ENCODE measurements at places on chromosomes 1 and 21.

DNA sequence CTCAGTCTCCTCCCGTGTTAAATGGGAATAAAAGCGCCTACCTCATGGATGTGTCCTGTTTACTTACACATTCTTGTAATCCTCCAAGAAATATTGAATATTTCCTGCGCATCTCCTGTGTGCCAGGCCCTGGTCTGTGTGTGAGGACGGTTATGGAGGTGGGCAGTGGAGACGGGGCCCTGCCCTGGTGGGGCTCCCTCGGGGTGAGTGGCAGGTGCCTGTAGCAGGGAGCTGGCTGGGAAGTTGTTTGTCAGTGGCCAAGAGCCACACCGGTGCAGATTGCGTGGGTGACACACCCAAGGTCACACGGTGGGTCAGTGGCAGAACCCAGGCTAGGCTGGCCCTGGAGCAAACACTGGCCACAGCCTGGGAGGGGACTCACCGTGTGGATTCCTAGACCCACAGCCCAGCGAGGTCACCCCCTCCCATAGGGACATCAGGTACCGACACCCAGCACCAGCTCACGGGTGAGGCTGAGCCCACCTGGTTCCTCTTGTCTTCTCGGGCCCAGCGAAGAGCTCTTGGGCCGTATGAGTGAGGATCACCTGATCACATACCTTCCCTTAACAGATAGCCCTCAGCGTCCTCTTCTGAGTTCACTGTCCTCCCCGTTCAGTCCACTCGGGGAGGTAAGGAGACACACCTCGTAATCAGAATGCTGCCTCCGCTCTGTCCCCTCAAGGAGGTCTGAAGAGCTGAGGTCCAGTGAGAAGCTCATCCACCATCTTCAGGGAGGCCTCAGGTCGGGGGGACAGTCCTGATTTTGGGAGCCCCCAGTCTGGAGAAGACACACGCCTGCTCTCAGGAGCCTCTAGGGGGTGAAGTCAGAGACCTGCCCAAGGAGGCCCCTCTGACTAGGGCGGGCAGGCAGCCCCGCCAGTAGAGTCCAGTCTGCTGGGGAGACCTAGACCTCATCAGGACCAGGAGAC is 349.6 kb downstream of the MATN1 start:
- DNase-seq, result no peak

- DNase-seq, result no peak
These were observed 59.3 kb downstream of the PLPP3 start for GRCh38 chr1:56520016-56520601.

DNA sequence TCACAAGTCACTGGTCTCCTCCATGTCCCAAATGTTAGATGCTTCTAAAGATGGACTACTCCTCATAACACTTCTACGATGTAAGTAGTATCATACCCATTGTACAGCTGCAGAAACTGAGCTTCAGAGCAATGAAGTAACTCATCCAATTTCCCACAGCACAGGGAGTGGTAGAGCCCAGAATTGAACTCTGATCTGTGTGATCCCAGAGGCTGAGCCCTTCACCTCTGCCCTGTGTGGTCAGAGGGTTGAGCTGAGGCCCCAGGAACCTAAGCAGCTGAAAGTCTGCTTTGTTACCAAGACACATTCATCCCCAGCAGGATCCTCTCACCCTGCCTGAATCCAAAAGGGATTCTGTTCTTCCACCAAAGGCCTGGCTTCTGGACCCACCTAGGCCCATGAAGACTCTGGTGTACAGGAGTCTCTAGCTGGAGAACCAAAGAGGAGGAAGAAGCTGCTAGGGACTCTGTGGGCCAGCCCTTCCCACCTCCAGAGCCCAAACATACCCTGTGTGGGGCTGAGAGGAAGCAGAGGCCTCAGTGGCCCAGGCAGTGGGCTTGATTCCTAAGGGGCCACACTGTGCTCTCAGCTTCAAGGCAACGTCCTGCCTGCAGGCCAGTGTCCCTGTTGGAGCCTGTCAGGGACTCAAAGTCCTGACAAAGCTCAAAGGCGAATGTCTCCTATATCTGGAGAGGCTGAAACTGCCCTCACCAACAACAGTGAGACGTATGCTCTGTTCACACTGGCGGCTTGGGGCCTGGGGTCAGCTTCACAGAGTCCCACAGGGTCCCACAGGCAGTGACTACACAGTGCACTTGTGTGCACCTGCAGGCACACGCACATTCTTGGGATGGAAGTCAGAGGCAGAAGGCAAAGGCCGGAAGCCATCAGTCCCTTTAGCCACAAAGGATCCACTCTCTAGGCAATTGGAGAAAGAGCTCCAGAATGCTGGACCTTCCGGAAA is 40.4 kb upstream of the SLC30A1 start:
- DNase-seq, result no peak

GRCh38 chr1:96445302-96445701 is 276.3 kb upstream of the PTBP2 start:
- no peak for DNase-seq

DNA sequence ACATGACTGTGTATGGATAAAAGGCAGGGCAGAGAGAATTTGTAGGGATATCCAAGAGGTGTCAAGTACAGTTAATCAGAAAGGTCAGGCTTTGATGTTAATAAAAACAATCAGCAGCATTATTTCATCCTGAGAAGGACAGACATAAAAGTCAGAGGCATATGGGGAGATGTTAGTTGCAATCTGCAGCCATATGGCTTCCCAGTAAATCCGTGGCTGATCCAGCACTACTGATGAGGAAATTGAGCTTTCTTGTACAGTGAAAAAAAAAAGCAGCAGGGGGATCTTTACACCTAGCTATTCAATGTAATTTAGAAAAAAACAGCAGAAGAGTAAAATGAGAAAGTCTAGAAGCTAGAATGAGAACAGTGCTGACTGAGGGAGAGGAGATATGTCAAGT is 2.2 kb upstream of the SPRR1B start:
- DNase-seq, result no peak

GRCh38 chr1:22772014-22772413 is 61.4 kb downstream of the EPHB2 start:
- DNase-seq, result no peak

GRCh38 chr1:235079443-235080296 is 49.0 kb downstream of the TOMM20 start:
- no peak for DNase-seq

DNA sequence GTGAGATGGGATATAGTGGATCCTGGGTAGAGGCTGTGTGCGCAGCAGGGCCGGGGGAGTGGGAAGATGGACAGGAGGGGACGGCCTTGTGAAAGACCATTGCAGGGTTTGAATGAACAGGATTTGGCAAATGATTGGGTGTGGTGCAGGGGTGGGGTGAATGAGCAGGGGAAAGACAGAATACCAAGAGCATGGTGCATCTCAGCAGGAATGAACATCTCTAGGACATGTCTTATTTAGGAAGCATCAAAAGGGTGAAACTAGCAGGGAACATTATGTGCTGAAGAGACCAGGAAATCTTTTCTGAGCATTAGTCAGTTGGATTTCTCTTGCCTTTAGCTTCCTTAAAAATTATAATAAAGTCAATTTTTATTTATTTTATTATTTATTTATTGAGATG is 60.6 kb upstream of the SLC2A1 start:
- no peak for DNase-seq

- DNase-seq, result no peak
These were observed 140.6 kb upstream of the SAMSN1 start for GRCh38 chr21:14686466-14687267.

GRCh38 chr1:115670476-115671175 is 28.9 kb downstream of the VANGL1 start:
- no peak for DNase-seq

- DNase-seq, result no peak
These were observed 70.7 kb downstream of the PGM1 start for GRCh38 chr1:63663873-63664272.

GRCh38 chr1:41637367-41637766 is 152.9 kb upstream of the EDN2 start:
- no peak for DNase-seq

Measured in fibroblast of skin of left biceps (primary cell).